NCI-H1092 treated with DMSO at 0.1 percent for 48 hours (cell line): ENCODE measurements at places on chromosomes 2 and 18.
A peak's percentile ranks its signal among the peaks of the same experiment; 100 is the strongest.

- DNase-seq: no peak
Observed at GRCh38 chr18:28789502-28789901, 612.6 kb upstream of the CDH2 start.

DNA sequence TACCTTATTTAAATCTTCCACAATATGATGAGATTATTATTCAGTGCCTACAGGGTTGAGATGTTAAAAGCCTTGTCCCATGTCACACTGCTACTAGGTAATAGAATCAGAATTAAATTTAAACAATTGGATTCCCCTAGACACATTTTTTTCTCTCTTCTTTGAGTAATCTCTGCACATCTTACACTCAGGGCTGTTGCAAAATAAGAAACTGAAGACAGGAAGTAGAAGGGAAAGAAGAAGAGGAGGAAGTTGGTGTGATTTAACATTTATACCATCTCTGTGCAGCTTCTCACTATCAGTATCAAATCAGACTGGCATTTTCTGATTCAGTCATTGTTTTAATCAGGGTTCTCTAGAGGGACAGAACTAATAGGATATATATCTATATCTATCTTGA, 677.6 kb downstream of the IRS1 start:
- DNase-seq: no peak

- DNase-seq: no peak
Observed at GRCh38 chr2:19357402-19358241, 801 bp downstream of the OSR1 start.

DNA sequence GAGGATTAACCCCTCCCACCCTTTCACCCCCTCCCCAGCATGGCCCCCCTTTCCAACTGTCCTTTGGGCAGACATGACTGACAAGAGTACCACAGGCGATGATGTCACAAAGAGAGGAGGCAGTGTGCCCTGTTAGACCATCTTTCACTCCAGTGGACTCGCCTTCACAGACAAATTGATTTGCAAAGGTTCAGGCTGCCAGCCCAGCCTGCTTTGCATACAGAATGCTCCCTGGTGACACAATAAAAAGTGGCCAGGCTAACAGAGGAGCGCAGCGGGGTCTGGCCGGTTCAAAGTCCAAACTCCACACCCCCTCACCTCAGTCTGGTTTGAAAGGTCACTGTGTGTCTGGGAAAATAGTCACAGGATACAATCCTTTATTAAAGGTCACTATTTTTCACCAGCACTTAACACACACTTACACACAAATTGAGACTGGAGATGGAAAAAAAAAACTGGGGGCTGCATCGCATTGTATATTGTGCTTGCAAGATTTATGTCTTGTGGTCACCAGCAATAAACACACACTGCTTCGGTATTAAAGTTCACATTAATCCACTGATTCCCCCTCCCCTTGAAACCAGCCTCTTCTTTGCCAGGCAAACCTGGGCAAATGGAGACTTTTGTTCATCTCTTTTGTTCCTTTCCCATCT, 236.9 kb downstream of the BCL11A start:
- no peak for DNase-seq

DNA sequence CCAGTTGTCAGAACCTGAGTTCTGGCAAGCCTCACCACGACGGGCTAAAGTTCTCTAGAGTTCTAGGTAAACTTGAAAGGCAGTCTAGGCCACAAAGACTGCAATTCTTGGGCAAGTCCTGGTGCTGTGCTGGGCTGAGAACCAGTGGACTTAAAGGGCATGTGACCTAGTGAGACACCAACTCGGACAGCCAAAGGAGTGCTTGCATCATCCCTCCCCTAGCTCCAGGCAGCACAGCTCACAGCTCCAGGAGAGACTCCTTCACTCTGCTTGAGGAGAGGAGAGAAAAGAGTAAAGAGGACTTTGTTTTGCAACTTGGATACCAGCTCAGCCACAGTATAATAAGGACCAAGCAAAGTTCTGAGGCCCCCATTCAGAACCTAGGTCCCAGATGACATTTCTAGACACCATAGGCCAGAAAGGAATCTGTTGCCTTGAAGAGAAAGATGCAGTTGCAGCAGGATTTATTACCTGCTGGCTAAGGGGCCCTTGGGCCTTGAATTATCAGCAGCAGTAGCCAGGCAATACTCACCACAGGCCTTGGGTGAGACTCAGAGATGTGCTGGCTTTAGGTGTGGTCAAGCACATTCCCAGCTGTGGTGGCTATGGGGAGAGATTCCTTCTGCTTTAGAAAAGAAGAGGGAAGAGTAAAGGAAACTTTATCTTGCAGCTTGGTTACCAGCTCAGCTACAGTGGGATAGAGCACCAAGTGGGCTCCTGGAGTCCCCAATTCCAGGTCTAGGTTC, 51.8 kb downstream of the UPP2 start:
- no peak for DNase-seq

GRCh38 chr2:45418532-45418931, 192.5 kb downstream of the SRBD1 start:
- no peak for DNase-seq

GRCh38 chr2:166223298-166223697, 95.5 kb upstream of the SCN1A start:
- no peak for DNase-seq

DNA sequence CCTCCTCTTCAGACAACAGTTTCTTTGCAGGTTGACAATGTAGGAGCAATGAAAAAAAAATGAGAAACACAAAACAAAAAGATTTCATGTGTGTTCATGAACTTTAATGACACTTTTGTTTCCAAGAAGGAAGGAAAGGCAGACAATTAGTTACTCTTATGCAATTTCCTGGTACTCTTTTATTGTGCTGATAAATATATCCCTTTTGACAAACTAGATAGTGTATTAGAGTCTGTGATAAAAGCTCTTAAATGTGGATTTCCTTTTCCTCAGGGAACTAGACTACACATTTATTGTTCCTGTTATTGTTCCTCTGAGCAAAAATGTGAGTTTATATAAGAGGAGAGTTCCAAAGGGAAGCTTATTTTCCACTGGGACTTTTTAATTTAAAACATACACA, 188.7 kb upstream of the NRXN1 start:
- DNase-seq: no peak

DNA sequence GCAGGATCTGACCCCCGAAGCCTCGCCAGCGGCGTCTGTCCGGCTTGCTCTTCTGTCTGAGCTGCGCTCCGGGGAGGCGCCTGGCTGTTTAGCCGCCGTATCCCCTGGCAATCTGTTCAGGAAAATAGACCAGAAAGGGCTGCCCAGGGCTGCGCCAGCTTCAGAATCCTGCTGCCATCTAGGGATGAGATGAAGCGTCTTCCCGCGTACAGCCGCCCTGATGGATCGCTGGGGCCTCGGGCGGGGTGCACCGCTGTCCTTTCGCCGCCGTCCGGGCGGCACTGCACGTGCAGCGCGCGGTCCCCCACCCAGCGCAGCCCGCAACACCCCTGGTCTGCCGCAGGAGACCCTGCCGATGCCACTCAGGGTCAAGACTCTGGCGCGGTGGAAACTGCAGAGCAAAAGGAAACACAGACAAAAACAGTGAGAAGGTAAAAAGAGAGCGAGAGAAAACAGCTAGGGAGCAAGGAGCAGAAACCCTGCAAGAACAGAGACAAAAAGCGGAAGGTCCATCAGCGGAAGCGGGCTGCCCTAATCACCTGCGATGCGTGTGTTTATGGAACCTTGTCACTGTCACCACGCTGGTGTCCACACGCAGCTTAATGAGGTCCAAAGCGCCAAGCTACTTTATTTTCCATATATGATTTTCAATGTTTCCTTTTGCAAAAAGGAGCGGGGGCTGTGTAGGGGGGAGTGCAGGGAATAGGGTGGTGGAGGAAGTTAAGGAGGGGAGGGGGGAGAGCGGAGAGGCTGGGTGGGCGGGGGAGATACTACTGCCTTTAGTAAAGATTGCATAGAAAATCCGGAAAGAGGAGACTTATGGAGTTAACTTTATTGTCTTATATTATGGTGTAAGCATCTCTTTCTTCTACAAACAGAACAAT, 2113.3 kb upstream of the PIK3C3 start:
- peak; percentile 89 for DNase-seq

DNA sequence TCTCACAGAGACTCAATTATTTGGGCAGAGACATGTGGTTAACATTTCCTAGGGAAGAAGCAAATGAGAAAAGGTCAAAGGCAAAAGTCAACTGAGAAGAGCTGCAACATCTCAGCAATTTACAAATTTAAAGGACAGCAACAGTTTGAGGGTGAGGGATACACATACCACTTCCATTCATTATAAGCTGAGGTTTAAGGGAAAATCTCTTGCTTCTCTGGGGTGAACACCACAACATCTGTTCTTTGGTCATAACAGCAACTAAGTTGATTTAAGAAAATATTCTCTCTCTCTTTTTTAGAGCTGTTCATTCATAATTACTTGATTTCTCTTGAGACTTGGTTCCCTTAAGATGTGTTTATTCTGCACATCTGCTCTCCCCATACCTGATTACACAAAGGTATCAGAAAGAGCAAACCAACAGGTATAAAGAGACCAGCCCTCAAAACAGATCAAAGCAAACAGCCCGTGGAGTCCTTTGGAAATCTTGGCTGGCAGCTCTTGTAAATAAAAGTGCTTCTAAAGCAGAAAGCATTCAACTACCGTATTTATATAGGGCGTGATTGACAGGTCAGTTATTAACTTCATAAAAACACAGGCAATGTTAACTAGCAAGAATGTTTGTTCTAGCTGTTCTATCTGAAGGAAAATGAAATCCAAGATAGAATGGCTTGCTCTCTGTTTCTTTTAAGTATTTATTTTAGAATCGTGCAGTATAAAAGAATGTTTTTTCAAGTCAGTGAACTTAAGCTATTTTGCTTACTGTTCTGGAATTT, 132.8 kb downstream of the THADA start:
- no peak for DNase-seq

GRCh38 chr2:182499706-182500470, 73.1 kb upstream of the PDE1A start:
- DNase-seq: no peak

DNA sequence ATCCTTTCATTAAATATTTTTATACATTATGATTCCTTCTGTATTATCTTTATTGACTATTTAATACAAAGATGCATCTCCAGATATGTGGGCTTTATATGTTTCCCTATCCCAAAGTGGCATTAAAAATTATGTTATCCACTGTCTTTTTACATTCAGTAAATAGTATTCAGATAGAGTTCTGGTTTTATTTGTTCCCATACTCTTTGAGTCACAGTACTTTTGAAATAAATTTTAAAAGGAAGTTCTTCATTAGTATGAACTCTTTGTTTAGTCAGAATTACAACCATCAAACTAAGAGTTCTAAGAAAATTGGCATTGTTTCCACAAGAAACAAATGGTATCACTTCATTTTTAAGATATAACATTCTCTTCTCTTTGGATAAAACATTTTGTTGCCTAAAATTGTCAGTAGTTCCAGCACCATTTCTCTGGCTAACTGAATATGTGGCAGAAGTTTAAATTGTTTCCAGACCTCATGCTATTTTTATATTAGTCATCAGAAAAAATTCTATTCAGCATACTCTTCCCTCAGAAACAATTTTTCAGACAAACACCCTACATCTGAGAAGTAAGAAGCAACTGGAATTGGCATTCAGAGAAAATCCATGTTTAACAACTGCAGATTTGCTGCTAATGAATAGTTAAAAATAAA, 88.5 kb upstream of the COL5A2 start:
- no peak for DNase-seq

- DNase-seq: peak; percentile 55
Observed at GRCh38 chr18:76592981-76593381, 97.9 kb upstream of the ZNF516 start.

- no peak for DNase-seq
Observed at GRCh38 chr18:78913395-78913794, 66.2 kb upstream of the SALL3 start.

DNA sequence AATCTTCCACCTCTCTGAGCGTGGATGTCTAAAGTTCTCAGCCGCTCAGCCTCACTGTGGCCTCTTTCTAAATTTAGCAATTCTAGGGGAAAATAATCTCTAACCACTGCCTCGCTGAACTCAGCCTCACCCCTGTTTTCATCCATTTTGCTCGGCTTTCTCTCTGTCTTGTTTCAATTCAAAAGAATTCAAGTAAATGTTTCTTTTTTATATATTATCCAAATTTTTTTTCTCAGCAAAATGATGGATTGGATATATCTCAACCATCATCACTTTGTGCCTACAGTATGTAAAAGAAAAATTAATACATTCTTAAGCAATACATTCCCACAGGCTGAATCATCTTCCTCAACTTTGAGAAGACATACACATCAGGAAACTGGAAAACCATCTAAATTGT, 24.0 kb upstream of the GALNT5 start:
- no peak for DNase-seq
